ENCODE measurements at places on chromosomes 7 and 10. TPM values are rescaled to one million over a fixed set of nuclear protein-coding genes. Genes with fewer than 3 reads are reported as not detected.

DNA sequence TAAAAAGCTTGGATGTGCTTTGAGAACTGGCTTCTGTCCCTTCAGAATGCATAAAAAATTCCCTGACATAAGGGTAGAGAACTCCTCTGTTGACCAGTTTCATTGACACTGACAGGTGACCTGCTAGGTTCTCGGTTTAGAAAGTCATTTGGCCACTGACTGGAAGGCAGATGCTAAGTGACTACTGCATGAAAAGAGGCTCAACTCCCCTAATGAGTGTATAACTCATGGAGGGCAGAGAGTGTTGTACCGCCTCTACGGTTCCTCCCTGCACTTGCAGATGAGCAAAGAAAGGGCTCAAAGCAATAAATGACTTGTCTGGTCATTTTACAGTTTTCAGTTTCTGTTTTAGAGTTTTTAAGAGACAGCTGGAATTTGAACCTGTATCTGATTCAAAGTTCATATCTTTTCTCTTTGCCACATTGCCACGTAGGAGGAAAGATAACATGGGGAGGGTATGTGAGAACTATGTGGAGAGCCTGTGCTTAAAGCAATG is 2.9 kb upstream of the FGL2 start:
- no peak for DNase-seq

Gene ASIC3
- 7.9 TPM for total RNA-seq

Gene UNCX
- not detected for total RNA-seq

Gene LIPF
- total RNA-seq, result not detected

All from activated naive CD4-positive, alpha-beta T cell treated with anti-CD3 and anti-CD28 coated beads for 36 hours (primary cell).